ENCODE measurements at places on chromosomes 12 and 14.

- DNase-seq = no peak
These were observed 511.0 kb downstream of the TMEM121 start for GRCh38 chr14:106037380-106037779.

DNA sequence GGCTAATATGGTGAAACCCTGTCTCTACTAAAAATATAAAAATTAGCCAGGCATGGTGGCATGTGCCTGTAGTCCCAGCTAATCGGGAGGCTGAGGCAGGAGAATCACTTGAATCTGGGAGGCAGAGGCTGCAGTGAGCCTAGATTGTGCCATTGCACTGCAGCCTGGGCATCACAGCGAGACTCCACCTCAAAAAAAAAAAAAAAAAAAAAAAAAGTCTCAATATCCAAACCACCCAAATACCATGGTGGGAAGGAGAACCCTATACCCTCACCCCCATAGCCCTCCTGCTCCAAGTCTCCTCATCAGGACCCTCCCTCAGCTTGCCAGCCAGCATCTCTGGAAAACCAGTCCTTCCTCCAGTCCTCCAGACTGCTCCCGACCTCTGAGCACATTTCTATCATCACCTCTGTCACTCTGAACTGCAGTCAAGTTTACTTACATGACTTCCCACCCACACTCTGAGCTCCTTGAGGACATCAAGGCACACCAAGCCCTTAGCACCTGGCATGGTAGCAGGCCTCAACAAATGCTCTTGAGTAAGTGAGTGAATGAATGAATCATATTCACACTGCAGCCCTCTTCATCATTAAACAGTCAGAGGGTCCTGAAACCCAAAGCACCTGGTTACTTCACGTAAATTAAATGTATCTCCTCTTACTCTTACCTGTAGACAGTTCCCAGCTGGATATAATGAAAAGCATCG, 35.2 kb downstream of the NT5DC3 start:
- no peak for DNase-seq

DNA sequence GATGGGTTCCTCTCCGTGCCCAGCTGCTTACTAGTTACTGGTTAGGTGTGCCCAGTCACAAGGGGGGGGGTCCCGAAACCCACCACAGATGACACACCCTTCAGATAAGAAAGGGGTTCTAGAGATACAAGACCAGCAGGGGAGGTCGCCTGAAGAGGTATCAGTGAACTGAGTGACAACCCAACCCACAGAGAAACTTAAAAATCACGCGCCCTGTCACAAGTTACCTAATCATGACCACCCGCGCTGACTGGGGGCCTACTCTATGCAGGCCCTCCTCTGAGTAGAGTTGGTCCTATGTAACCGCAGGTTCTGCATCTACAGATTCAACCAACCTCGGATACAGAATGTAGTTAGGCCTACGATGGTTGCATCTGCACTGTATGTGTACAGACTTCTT, 210.3 kb upstream of the SFSWAP start:
- no peak for DNase-seq

- DNase-seq = no peak
These were observed 176.5 kb downstream of the ZFP36L1 start for GRCh38 chr14:68616221-68616902.

DNA sequence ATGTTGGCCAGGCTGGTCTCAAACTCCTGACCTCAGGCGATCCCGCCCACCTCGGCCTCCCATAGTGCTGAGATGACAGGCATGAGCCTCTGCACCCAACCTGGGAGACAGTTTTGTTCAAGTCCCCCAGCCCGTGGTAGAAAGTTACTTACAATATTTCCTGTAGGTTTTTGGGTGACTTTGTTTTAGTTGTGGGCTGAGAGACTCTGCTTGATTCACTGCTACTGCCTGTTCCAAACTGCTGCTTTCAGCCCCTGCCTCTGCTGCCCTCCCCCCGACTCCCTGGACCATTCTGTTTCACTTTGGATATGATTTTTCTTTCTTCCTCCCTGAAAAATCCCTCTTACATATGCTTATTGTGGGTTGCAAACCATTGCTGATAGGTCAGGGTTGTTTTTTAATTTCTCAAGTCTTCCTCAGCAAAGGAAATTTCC, 13.4 kb upstream of the PCNX1 start:
- DNase-seq = no peak

DNA sequence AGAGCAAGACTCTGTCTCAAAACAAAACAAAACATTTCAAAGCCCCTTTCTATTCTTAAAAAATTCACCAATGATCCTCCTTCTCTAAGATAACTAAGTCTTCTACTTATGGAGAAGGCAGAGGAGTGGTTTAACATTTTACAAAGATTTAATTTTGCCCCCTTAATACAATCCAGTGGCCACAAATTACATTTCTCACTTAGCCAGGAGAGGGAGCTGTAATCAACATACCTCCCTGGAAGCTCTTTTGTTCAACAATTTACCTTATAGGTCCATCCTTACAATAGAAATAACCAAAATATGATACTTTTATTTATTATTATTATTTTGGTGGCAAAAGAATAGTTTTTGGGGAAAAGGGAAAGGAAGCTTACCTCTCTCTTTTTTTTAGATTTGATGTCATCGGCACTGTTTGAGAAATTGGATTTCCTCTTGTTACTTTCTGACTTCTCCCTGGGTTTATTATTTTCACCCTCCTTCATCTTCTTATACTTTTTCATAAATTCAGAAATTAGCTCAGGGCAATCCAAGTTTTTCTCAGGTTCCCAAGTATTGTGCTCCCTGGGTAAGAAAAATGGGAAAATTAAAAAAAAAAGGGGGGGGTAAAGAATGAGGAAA, 28.1 kb downstream of the CBX5 start:
- no peak for DNase-seq

DNA sequence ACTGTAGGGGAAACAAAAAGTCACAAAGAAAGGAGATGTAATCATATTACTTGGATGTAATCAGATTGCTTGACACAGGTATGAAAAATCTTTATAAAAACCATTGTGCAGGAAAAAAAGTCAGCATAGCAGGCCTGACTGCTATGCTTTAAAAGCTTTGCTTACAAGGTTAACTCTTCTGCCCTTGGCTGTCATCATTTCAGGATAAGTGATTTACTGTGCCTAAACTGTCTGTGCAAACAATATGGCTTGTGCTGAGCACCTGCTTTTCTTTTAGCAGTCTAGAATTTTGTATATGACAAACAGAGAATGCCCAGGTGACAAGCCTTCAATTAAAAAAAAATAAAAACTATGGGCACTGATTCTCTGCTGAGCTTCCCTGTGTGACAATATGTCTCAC, 63.8 kb upstream of the PLEKHG7 start:
- DNase-seq = no peak

DNA sequence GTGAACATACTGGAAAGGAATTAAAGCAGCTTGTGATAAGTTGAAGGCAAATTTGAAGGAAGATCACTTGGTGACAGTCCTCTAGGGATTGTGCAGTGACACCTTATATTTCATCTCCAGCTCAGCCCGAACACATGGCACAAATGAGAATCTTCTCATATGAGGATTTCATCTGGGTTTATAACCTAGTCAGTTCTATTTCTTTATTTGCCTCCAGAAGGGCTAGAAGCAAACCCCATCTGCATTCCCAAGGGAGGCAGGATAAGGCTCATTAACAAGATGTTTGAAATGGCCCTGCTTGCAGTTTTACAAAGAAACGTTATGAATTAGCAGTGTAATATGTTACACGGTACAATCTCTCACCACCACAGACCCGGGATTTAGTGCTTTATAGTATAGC, 90.7 kb upstream of the KRR1 start:
- DNase-seq = no peak

GRCh38 chr12:76449993-76450392, 101.8 kb upstream of the BBS10 start:
- DNase-seq = no peak

DNA sequence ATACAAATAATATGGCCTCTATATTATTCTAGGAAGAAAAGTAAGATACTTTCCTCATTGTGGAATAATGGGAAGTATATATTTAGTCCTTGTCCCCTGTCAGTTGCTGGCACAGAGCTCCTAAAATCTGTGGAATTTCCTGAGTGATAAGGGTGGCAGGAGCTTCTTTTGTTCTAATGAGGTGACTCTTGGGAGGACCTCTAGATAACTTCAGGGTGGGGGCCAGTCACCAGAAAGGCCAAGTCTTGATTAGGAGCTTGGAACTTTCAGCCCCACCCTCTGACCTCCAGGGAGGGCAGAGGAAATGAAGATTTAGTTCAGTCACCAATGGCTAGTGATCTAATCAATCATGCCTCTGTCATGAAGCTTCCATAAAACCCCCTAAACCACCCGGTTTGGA, 179.9 kb upstream of the PRICKLE1 start:
- DNase-seq = no peak

DNA sequence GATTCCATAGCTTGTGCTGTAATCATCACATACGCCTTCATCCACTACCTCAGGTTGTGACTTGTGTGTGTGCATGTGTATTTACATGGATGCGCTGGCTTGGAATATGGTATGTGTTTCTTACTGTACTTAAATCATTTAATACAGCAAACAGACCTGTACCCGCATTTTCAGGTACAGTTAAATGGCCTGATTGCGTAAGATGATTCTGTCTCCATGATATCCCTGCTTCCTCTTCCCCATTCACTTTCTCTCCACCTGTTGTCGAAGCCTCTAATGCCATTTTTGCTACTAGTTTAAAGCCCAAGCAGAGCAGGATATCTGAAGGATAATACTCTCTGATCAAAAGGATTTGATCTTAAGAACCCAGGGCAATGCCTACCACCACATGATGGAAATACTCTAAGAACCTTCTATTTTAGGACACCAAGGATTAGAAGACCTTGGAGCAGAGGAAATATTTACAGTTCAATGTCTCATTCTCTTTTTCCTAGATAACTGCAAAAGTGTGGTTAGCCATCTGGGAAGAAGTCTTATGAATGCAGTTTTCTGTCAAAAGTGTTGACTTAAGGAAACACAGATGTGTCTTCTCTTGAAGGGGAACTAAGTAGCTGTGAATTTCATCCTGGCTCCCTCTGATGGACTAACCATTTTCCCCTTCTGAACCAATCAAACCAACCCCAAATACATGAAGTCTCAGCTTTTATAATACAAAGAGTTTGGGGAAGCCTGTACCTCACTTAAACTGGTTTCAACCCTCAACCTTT, 78.7 kb downstream of the HELB start:
- no peak for DNase-seq

GRCh38 chr12:21353948-21354347, 18.8 kb upstream of the IAPP start:
- no peak for DNase-seq

DNA sequence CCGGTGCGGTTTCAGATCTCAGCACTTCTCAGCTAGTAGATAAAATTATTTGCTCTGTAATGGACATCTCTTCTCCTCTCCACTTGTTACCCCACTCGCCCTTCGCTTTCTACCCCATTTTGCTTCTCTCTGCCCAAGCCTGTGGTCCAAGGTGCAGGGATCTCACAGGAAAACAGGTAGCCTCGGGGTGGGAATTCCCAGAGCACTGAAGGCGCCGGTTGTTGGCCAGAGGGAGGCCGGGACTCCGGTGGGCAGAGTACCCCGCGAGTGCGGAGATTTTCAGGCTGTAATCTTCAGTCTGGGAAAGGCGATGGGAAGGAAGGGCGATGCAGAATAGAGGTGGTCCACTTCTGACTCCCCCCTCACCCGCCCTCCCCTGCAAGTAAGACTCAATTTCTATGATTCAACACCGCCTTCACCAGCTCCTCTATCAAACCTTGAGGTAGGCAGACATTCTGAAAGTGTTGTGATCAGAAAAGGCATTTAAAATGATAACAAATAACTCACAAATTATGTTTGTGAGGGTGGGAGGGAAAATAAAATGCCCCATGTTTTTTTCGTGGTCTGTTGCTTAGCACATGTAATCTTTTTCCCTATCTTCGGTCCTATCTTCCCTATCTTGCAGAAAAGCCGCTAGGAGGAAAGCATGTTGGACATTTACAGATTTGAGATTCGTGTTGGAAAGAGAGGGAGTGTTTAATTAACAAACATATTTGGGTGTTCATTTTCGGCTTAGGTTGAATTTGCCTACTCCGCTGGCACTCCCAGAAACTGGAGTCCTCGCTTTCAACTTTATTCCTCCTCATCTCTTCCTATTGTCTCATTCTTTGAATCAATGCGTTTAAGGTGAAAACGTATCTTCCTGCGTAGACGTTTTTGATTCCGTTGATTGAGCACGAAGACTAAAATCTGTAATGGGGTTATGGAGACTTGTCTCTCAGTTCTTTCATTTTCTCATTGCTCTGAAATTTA, 8.5 kb downstream of the FOXG1 start:
- DNase-seq = no peak

DNA sequence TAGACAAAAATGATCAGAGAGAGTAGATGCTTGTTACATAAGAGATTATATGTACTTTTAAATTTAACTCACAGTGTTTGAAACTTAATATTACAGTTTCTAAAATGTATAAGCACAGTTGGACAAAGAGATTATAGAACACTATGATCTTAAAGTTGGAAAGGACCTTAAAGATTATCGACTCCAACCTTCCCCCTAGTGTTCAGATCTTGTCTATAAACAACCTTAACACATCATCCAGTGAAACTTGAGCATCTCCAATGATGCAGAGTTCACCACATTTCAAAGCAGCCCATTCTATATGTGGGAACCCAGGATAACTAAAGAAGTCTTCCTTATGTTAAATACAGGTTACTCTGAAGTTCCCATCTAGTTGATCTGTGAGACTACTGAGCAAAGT, 480.8 kb downstream of the RMST start:
- DNase-seq = no peak

- no peak for DNase-seq
These were observed 222.5 kb upstream of the ARHGAP5 start for GRCh38 chr14:31854508-31855075.

GRCh38 chr14:99651953-99652746, 7.2 kb downstream of the HHIPL1 start:
- DNase-seq = no peak

DNA sequence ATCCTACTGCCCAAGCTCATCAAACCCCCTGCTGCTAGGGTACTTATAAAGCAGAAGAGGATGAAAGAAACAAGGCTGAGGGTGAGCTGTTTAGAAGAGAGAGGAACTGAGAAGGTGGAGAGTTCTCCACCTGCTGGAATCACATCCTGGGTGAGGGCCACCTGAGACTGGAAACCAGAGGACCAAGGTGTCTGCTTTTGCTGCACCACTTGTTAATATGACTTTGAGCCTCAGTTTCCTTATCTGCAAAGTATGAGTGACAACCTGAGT, 203.2 kb upstream of the SSTR1 start:
- no peak for DNase-seq

- DNase-seq = no peak
These were observed 10.3 kb downstream of the WASHC3 start for GRCh38 chr12:102051431-102051965.

DNA sequence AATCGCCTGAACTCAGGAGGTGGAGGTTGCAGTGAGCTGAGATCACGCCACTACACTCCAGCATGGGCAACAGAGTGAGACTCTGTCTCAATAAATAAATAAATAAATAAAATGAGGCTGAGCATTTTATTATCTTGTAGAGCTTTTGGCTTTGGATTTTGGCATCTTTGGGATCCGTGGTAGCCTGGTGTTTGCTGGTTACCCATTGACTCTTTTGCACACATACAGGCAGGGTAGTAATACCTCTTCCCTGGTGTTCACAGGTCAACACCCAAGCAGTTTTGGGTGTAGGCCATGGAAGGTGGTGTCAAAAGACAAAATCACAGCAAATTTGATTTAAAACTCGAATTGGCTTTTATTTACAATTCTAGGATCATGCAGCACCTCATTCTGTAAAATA, 27.8 kb downstream of the ACACB start:
- DNase-seq = no peak
